Eye (tissue), 1 donor: ENCODE measurements at places on chromosomes 2 and 18.
A peak's percentile ranks its signal among the peaks of the same experiment; 100 is the strongest.

GRCh38 chr2:164717000-164717803 is 95.9 kb upstream of the GRB14 start:
- peak; percentile 64 for DNase-seq

GRCh38 chr2:62968668-62969067 is 82.0 kb upstream of the OTX1 start:
- peak; percentile 91 for DNase-seq

DNA sequence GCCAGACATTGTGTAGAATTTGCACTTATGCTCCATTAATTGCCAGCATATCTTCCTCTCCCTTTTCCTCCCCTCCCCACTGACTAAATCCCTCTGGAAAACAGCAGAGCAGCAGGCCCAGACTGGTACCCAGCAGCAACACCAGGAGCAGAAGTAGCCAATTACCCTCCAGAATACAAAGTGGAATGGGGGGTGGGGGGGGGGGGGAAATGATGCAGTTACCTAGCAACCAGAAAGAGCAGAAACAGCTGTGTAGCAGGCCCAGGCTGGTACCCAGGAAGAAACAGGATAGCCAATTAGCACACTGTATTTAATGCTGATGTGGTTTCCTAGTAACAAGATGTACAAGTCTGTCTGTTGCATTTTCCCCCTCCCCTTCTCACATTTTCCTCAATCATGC is 52.3 kb downstream of the KLF7 start:
- peak; percentile 84 for DNase-seq

GRCh38 chr2:136347981-136348380 is 230.0 kb upstream of the CXCR4 start:
- peak; percentile 28 for DNase-seq

- no peak for DNase-seq
Observed at GRCh38 chr2:137809837-137810236, 154.4 kb upstream of the HNMT start.

DNA sequence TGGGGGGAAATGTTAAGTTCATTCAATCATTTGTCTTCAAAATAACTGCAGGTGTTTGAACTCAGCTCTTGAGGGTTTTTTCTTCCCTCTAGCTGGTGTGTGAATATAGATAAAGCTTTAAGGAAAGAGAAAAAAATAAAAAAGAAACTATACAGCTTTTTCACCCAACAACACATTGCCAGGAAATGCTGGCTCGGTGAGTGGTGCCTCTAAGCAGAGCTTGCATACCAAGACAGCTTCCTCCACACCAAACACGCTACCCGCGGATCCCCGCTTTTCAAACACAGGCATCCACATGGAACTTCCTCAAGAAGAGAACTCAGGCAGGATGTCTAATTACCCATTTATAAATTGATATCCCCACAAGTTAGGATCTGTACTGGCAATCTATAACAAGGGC is 69.8 kb upstream of the TANK start:
- DNase-seq, result no peak

DNA sequence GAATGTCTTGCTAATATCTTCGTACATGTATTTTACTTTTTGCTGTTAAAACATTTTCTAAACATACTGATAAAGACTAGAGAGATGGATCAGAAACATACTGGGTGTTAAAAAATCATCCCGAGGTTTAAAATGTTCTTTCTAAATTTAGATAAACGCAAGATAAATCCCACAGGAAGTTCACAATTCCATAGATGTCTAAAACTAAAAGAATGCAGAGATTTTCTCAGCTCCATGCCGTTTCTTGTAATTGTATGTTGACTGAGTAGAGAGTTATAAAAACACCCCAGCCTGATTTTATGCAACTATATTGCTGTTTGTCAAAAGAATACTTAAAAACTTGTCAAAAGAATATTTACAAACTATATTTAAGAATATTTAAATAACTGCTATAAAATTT is 455.7 kb downstream of the ARHGAP15 start:
- DNase-seq, result no peak

DNA sequence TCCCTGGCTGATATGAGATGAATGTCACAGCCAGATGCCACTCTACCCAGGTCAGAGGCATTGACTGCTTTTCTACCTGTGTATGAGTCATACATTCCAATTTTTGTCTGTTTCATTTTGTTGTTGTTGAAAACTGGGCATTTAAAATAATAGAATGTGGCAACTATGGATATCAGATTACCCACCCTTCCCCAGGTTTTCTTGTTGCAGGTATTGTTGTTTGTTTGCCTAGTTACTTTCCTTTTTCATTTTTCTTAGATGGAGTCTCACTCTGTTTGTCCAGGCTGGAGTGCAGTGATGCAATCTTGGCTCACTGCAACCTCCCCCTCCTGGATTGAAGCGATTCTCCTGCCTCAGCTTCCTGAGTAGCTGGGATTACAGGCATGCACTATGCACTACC is 70.2 kb downstream of the LRRC30 start:
- no peak for DNase-seq

GRCh38 chr2:8539743-8540551 is 141.9 kb upstream of the ID2 start:
- peak; percentile 73 for DNase-seq

GRCh38 chr2:20972110-20972509 is 71.8 kb downstream of the APOB start:
- DNase-seq, result no peak

GRCh38 chr2:115543024-115543423 is 1100.6 kb downstream of the DPP10 start:
- DNase-seq, result no peak

GRCh38 chr18:50830544-50830943 is 10.7 kb upstream of the MRO start:
- DNase-seq, result no peak

- DNase-seq, result no peak
Observed at GRCh38 chr2:33518929-33519328, 42.5 kb downstream of the RASGRP3 start.

DNA sequence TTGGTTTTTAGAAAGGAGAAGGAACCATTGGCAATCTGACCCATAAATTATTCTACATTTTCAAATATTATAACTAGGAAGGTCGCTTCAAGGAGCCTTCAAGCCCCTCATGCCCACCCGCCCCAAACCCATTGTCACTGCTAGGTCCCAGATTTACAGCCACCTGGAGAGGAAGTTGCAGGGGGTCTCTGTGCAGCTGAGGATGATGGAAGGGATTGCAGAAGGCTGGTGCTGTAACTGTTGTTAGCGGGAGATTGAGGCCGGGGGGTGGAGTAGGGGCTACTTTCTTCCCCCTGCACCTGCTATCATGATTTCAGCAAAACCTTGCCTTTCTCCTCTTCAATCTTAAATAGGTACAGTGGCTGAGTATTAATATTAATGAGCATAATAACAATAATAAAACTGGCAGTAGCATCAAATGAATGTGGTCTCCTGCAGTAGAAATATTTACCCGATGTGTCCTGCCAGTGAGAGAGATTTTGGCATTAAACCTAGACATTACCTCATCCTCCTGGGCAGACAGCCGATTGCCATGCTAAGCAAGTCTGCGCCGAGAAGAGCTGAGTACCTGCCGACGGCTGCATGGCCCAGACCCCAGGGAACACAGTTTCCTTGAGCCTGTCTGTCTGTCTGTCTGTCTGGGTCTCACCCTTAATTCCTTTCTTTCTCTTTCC is 225.4 kb downstream of the FAM210A start:
- peak; percentile 76 for DNase-seq

DNA sequence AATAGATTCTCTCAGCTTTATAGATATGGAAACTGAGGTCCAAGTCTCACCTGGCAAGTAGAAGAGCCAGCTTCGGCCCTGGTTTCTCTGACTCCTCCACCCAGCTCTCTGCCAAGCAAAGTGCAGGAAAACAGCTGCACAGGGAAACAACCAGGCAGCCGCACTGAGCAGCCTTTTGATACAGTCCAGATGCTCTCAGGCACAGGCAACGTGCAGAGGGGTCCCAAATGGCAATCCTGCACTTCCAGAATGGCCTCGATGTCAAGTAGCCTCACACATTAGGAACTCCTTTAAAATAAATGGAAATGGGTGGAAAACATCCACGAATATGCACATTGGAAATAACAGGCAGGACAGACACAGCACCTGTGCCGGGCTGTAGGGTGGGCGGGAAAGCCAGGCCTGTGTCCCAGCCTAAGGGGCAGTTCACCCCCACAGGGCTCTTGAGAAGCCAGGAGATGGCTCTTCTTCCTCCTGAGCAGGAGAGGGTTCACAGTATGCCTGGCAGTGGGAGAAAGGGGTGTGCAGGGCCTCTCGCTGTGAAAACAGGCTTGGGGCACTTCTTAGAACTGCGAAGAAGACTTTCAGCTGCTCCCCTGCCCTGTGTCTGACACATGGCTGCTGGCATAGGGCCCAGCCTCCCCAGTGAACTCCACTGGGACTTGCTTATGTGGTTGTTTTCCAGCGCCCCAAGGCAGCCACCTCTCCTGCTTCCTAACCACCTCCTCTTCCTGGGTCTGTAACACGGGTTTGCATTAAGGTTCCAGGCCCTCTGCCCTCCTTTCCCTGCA is 63.9 kb upstream of the TUBA3E start:
- no peak for DNase-seq

DNA sequence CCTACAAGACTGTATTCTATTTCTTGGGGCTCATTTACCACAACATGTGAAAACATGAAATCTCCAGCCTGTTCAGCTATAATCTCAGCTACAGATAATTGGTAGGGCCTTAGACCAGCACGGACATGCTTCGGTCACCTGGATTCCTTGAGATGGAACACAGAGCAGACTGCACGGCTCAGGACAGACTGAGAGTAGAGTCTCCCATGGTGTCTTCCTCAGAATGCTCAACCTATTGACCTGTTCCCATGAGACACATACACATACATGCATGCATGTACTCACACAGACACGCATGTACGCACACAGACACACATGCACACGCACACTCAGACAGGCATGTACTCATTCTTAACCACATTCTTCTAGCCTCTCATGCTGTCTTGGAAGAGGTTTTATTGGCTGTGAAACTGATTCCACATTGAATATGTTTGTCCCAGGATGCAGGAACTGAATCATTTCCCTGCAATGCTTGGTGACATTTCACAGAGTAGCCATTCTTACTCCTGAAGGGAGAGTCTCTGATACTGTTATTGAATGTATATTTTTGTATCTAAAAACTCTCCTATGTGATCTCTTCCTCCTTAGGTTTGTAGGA is 23.5 kb upstream of the BZW1 start:
- DNase-seq, result no peak

DNA sequence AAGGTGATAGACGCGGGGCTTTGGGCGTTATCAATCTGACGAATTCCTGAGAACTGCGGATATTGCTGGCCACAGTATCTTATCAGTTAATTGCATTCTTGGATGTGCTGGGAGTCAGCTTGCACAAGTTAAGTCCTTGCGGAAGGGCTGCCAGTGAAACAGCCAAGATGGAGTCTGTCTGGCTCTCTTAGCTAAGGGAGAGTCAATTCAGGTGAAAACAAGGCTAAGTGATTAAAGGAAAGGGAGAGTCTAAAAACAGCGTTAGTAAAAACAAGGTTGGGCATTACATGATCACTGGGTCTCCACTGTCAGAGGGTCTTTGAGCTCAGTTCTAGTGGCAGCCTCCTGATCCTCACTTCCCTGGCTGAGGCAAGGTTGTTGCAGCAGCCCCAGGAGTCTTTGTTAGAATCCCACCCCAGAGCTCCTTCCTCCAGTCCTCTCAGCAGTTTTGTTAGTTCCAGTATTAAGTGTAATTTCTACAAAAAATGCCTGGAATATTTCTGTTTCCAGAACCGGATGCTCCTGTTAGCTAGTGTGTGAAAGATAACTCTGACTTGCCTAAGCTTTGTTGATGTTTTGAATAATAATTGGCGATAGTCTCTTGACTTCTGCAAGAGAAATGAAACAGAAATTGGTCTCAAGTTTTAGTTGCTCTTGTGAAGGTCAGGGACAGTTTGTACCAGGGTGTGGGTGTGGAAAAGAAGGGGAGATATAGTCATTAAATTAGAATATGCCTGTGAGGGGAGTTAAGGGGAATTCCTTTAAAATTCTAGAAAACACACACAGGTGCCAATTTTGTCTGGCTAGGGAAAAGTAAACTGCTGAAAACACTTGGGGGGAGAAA is 10.6 kb downstream of the CFLAR start:
- peak; percentile 33 for DNase-seq

DNA sequence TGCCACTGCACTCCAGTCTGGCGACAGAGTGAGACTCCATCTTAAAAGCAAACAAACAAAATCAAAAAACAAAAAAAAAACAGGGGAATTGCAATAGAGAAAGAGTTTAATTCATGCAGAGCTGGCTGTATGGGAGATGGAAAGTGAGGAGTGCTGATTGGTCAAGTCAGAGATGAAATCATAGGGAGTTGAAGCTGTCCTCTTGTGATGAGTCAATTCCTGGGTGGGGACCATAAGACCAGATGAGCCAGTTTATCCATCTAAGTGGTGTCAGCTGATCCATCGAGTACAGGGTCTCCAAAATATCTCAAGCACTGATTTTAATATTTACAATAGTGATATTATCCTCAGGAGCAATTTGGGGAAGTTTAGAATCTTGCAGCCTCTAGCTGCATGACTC is 45.3 kb downstream of the FRZB start:
- no peak for DNase-seq

- DNase-seq, result peak; percentile 83
Observed at GRCh38 chr2:138827426-138828054, 47.4 kb upstream of the NXPH2 start.

GRCh38 chr2:119713819-119714490 is 35.0 kb downstream of the TMEM177 start:
- DNase-seq, result no peak

DNA sequence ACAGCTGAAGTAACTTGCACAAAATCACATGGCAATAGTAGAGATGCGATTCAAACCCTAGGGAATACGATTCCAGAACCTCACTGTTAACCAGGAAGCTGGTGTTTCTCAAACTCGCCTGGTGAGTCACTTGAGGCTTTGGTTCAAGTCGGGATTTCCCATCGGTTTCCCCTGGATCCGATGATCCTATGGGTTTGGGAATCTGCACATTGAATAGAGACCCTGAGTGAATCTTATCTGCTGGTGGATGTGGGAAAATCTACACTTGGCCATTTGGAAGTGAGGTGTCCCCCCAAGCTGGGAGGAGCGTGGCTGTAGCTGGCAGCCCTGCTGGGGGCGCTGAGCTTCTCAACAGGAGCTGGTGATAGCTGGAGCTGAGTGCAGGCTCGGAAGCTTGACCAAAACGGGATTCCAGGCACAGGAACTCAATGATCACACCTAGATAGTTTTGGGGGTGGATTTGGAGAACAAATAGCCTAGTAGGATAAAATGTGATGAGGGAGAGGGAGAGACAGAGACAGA is 135.4 kb downstream of the PRKCE start:
- DNase-seq, result no peak

GRCh38 chr18:24021505-24021904 is 7.0 kb downstream of the TTC39C start:
- DNase-seq, result no peak

GRCh38 chr2:239894276-239894675 is 130.9 kb downstream of the NDUFA10 start:
- DNase-seq, result no peak

DNA sequence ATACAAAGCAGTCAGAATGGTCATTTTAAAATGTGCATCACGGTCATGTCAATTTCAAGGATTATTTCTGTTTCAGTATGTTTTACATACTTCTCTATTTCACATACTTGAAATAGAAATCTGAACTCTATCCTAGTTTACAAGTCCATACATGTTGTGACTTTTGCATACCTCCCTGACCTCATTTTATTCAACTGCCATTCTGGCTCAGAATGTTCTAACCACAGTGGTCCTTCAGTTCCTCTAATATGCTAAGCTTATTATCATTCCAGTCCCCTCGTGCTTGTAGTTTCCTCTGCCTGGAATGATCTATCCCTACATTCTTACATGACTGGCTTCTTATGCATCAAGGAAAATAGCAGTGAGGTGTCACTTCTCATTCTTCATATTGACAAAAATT is 295.6 kb downstream of the KIAA1328 start:
- peak; percentile 2 for DNase-seq
